ENCODE measurements at places on chromosomes 3 and 15.

- no peak for DNase-seq
Observed at GRCh38 chr3:179149406-179149867, 1.3 kb downstream of the PIK3CA start.

DNA sequence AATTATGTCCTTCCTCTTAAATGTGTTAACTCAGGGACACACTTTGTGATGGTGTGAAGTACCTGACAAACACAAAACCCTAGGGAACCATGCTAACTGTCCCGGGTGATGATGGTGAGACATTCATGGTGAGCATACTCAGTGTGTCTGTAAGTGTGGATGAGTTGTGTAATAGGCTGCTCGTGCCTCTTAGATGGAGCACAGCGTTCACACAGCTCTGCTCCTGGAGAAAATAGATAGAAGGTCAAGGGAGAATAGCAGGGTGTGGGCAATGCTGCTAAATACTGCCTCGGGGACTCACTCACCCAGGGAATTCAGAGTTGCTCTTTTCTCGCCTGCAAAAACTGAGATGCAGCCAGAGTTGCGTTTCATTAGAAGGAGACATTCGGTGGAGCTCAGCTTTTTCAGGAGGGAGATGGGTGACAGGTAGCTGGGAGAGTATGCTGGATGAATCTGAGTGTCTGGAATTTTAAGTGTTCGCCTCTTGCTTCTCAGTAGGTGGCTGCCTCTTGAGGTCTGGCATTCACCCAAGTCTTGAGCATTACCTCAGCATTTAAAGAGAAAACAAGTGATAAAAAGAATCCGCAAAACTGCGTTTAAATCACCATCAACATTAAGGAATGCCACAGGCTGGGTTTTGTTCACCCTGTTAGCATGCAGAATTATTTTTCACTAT, 813.2 kb downstream of the AGBL1 start:
- no peak for DNase-seq

DNA sequence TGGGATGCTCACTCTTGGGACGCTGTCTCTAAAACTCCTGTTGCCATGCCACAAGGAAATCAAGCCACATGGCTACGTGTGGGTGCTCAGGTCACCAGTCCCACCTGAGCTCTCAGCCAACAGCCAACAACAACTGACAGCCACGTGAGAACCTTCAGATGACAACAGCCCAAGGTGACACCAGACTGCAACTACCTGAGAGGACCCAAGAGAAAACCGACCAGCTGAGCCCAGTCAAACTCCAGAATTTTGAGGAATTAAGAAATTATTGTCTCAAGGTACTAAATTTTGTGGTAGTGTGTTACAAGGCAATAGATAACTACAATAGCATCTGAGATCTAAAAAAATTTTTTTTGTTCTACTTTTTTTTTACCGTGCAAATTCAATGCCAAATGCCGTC, 75.2 kb downstream of the ITGA11 start:
- no peak for DNase-seq

DNA sequence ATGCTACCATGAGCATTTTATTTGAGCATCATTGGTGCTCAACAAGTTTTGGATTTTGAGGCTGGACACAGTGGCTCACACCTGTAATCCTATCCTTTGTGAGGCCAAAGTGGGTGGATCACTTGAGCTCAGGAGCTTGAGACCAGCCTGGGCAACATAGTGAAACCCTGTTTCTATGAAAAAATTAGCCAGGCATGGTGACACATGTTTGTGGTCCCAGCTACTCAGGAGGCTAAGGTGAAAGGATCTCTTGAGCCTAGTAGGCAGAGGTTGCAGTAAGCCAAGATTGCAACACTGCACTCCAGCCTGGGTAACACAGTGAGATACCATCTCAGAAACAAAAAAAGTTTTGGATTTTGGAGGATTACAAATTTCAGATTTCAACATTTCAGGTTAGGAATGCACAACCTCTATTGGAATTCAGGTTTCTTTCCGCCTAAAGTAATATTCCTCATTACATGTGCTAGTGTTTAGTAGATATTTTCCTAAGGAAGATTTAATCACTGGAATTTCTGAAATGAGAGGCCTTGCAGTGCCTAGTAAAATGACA, 27.6 kb downstream of the CNOT10 start:
- DNase-seq, result no peak

DNA sequence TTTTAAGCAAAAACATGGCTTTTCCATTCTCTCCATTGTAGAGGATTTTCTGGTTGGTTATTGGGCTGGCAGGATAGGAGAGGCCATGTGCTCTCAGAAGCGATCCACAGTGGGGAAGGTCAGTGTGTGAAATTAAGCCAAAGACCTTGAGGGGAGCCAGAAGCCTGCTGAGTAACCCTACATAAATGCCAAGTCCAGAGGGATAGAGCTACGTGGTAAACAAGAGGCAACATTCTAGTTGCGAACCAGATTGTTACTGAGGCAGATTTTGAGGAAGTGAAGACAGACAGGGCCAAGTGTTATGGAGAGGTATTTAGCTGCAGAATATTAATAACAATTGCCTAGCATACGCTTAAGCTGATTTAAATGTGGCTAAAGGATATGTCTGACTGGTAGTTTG, 592.8 kb upstream of the GBE1 start:
- DNase-seq, result no peak

DNA sequence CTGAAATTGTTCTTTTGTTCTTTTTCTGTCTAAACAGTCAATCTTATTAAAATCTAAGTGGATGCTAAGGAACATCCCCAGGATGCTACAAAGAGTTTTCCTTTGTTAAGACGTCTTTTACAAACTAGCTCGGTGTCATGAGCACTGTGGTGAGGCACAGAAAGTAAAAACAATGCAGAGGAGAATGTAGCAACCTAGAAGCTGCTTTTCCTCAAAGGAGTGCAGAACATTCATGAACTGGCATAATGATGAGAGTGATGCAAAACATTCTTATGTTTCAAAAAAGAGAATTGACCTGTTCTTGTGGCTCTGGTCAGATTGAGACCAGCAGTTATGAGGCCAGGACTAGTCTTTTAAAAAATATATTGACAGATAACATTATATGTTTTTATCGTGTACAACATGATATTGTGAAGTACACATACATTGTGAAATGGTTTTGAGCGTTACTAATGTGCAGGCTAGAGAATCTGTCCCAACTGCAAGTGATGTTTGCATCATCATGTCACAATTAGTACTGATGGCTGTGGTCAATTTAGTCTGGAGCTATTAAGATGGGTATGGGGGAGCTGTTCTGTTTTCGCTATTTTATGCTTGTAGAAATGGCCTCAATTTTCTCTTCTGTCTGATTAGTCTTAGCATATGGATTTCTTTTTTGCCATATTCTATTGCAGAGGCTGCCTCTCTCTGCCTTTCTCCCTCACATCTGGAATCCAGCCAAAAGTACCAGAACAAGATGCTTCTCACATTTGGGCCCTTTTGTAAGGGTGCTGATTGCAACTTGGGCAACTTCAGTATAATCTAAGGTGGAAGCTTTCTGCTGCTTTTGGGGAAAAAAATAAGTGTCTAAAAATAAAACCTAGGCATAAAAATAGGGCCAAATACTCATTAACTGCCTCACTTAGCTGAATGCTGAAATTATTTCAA, 50.2 kb downstream of the HHLA2 start:
- DNase-seq, result no peak

Measured in left renal pelvis (tissue), 4 donors.